ENCODE measurements at places on chromosomes 3 and 15. TPM values are rescaled to one million over a fixed set of nuclear protein-coding genes. Genes with fewer than 3 reads are reported as not detected.

RHCG gene
- 5.3 TPM for polyA plus RNA-seq

CISH gene
- polyA plus RNA-seq = 12.9 TPM

RNF7 gene
- polyA plus RNA-seq = 76.7 TPM

RNF13 gene
- polyA plus RNA-seq = 31.6 TPM

TASOR gene
- polyA plus RNA-seq = 12.4 TPM

CCDC39 gene
- polyA plus RNA-seq = 0.11 TPM

GP5 gene
- 0.05 TPM for polyA plus RNA-seq

CDHR4 gene
- not detected for polyA plus RNA-seq

NOX5 gene
- 0.13 TPM for polyA plus RNA-seq

SENP8 gene
- polyA plus RNA-seq = 1.0 TPM

P2RY1 gene
- 2.2 TPM for polyA plus RNA-seq

SCN5A gene
- polyA plus RNA-seq = 0.06 TPM

COX5A gene
- 239 TPM for polyA plus RNA-seq

SEMA6D gene
- 2.8 TPM for polyA plus RNA-seq

RASGRP1 gene
- polyA plus RNA-seq = 0.40 TPM

ARNT2 gene
- 1.5 TPM for polyA plus RNA-seq

CPN2 gene
- 0.58 TPM for polyA plus RNA-seq
